ENCODE measurements at places on chromosomes 11 and 22.

GRCh38 chr11:129973068-129973467, 29.6 kb downstream of the PRDM10 start:
- no peak for DNase-seq

GRCh38 chr11:93487032-93487483, 56.1 kb downstream of the SMCO4 start:
- no peak for DNase-seq

GRCh38 chr11:116175707-116176106, 597.1 kb downstream of the BUD13 start:
- DNase-seq, result no peak

- no peak for DNase-seq
Measured at GRCh38 chr22:30310881-30311771, 15.6 kb downstream of the TBC1D10A start.

GRCh38 chr11:71235719-71236118, 16.7 kb downstream of the SHANK2 start:
- DNase-seq, result no peak

GRCh38 chr11:7555052-7555699, 41.4 kb downstream of the PPFIBP2 start:
- DNase-seq, result no peak

DNA sequence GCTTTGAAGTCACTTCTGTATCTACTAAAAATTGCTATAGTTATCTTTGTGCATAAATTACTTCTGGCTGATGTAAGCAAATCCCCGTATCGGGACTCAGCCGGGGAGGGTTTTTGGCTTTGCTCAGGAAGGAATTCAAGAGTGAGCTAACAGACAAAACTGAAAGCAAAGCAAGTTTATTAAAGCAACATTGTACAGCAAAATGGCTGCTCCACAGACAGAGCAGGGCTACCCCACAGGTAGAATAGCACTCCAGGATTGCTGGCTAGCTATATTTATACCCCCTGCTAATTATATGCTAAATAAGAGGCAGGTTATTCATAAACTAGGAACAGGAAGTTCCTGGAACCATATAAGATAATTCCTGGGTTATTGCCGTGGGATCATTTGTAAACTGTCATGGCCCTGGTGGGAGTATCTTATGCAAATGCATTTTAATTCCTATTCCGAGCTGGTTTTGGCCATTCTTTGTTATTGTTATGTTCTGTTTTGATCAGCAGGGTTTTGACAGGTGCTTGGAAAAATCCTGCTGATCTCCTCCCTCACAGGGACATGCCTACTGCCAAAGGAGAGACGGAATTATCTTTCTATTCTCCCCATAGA, 15.2 kb downstream of the MIF start:
- no peak for DNase-seq

- DNase-seq, result no peak
Measured at GRCh38 chr11:116519499-116519898, 253.3 kb downstream of the BUD13 start.

- no peak for DNase-seq
Measured at GRCh38 chr22:37726241-37726887, 29.5 kb downstream of the TRIOBP start.

DNA sequence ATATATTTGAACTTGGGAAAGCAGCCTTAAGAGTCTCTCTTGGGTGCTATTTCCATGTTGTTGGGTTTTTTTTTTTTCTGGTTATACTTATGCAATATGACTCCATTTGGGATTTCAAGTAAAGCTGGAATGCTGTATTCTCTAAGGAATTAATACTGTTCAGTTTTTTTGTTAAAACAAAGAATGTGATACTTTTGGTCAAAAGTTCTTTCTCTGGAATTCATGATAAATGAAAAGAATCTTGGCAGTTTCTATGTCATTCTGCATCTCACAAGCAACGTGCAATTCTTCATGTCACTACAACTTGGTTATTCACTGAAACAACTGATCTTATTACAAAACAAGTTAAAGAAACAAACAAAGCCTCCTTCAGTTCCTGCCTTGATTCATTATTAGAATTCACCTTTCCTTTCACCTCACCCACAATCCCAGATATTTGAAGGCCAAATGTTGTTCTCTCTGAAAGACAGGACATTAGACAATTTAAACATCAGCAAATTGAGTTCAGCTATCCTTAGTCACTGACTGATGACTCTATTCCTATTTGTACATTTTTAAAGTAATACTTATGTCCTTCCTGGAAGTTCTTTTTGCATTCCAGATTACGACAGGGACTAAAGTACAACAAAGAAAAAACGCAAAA, 176.2 kb downstream of the SBF2 start:
- DNase-seq, result no peak

GRCh38 chr11:116793772-116794097, 2.1 kb upstream of the APOA5 start:
- DNase-seq, result no peak

DNA sequence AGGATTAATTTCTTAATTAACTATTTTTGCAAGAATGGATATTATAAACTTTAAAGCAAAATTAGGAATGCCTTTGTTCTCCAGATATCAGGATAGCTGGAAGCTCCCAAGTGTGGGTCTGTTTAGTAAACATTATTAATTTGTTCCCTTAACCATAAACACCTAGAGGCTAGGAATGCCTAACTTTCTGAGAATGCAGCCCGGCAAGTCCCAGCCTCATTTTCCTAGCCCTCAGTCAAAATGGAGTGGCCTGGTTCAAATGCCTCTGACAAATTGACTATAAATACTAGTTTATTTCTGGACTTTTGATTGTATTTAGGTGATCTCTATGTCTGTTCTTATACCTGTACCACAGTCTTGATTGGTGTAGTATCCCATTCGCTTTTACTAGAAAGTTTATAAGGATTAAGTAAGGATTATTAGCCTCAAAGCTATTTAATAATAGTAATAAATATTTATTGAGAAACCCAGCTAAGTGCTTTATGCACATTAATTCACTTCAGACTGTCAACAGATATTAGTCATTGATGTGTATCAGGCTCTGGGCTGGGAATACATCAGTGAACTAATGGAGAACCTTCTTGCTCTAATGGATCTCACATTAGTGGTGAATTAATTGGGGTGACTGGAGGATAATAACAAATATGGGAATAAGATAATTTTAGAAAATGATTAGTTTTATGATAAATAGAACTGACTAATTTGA, 25.8 kb downstream of the PPME1 start:
- no peak for DNase-seq

- no peak for DNase-seq
Measured at GRCh38 chr11:102391549-102392237, 44.7 kb downstream of the BIRC2 start.

- DNase-seq, result peak; percentile 65
Measured at GRCh38 chr11:118911880-118912741, 13.6 kb downstream of the BCL9L start.

- DNase-seq, result peak; percentile 25
Measured at GRCh38 chr11:122984186-122985011, 2.8 kb upstream of the BSX start.

GRCh38 chr11:118547132-118547531, 16.1 kb downstream of the TMEM25 start:
- no peak for DNase-seq

- no peak for DNase-seq
Measured at GRCh38 chr22:41863472-41863871, 30.6 kb downstream of the SREBF2 start.

- no peak for DNase-seq
Measured at GRCh38 chr11:15923183-15923582, 433.2 kb downstream of the SOX6 start.

DNA sequence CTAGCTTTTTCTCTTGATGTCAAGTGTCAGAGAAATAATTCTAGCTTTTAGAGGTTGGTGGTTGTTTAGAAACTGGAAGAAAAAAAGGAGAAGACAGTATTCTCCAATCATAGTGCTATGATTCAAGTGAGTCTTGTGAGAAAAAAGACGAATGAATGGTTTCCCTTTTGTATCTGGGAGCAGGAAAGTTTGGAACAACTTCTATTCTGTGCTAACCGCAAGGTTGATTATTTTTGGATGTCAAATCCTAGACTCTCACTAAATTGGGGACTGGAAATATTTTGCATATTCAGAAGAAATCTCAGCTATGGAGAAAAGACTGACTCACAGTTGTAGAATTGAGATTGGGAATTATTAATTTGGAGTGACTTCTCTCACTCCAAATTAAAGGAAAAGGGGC, 69.2 kb downstream of the SYT13 start:
- no peak for DNase-seq

DNA sequence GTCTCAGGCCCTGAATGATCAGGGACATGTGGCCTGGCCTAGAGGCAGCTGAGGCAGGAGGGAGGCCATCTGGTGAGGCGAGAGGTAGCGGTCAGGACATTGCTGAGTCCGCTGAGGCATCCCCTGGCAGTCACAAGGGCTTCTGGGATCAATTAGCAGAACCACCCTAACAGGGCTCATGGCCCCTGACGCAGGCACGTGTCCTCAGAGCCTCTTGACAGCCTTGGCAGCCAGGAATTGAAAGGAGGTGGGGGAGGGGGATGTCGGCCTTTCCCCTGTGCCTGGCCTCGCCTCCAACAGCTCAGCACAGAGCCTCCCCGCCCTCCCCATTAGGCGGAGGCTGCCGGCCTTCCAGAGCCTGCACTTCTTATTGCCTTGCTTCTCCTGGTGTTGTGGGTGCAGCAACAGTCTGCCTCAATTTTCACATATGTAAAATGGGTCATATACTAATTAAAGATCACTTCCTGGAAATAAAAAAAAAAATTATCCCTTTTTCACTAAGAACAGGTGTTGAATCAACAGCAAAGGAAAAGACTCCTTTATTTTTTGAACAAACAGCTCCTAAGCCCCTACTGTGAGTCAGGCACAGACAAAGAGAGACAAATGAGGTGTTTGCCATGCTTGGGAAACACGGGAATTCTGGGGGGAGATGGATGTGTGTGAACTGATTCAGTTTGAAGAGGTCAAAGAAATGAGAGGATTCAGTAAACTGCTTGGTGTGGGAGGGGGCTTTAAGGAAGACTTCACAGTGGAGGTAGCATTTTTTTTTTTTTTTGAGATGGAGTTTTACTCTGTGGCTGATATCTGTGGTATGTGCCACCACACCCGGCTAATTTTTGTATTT, 55.3 kb downstream of the NFAM1 start:
- no peak for DNase-seq

- no peak for DNase-seq
Measured at GRCh38 chr11:116513278-116513823, 259.4 kb downstream of the BUD13 start.

DNA sequence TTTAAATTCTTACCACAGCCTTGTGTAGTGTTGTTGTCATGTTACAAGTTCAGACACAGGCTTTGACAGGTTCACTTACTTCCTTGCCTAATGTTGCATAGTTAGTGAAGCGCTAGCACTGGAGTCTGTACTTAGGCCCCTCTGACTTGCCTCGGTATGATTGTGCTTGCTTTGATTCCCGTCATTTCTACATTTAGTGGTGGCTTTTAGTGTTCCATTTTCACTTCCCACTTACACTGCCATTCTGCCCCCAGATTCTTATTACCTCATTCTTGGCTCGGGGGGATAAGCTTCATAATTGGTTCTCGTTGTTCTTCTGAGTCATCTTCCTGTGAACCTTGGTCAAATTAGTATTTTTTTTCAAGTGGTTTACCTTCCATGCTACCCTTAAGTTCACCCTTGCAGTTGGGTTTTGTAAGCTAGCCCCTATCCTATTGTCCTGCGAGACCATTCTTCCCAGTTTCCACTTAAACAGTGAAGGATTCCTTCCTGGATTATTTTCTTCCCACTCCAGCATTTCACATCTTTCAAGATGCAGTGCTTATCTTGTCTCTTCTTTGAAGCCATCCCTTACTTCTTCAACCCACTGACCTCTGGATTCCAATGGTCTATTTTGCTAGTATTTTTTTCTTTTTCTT, 68.7 kb downstream of the DDX10 start:
- DNase-seq, result peak; percentile 45

GRCh38 chr11:46674463-46675287, 25.7 kb downstream of the ARHGAP1 start:
- DNase-seq, result no peak

DNA sequence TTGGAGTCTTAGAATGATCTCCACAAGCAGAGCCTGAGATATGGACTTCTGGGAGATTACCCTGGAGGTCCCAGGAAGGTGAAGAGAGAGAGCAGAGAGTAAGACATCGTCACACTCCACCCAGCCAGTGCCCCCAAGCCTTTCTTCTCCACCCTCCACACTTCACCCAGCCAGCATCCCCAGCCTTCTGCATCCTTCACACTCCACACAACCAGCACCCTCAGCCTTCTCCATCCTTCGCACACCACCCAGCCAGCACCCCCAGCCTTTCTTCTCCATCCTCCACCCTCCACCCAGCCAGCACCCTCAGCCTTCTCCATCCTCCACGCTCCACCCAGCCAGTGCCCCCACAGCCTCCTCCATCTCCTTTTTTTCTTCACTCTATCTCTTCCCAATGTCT, 603.9 kb upstream of the B3GAT1 start:
- DNase-seq, result no peak

DNA sequence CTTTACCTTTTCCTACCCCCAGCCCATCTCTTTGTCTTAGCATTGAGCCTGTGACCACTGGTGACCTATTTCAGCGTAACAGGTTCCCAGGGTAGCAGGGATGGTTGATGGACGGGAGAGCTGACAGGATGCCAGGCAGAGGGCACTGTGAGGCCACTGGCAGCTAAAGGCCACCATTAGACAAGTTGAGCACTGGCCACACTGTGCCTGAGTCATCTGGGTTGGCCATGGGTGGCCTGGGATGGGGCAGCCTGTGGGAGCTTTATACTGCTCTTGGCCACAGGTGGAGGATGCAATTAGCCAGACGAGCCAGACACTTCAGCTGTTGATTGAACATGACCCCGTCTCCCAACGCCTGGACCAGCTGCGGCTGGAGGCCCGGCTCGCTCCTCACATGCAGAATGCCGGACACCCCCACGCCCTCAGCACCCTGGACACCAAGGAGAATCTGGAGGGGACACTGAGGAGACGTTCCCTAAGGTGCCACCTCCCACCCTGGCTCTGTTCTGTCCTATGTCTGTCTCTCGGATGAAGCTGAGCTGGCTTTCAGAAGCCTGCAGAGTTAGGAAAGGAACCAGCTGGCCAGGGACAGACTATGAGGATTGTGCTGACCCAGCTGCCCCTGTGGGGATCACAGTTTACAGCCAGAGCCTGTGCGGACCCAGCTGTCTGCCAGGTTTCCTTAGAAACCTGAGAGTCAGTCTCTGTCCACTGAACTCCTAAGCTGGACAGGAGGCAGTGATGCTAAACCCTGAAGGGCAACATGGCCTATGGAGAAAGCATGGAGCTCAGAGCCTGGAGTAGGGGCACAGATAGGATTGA, 29.8 kb downstream of the PIK3IP1 start:
- DNase-seq, result no peak

Data from stimulated activated naive CD8-positive, alpha-beta T cell treated with anti-CD3 and anti-CD28 coated beads, Interleukin-15, amount 100 ng/mL, for 72 hours (primary cell).